ENCODE measurements at places on chromosomes 1 and 21.

GRCh38 chr1:55288245-55288644 lies 73.1 kb upstream of the USP24 start:
- ATAC-seq: no peak

GRCh38 chr1:229101011-229101871 lies 169.7 kb upstream of the RAB4A start:
- ATAC-seq: no peak

GRCh38 chr1:174839211-174839610 lies 160.5 kb upstream of the CACYBP start:
- ATAC-seq: no peak

GRCh38 chr1:151175863-151176262 lies at the start of gene TMOD4:
TSS of gene TMOD4 (minus strand) at chr1:151175981. CDS start at chr1:151174875, 1,106 bp downstream.
- ATAC-seq: peak; percentile 63

DNA sequence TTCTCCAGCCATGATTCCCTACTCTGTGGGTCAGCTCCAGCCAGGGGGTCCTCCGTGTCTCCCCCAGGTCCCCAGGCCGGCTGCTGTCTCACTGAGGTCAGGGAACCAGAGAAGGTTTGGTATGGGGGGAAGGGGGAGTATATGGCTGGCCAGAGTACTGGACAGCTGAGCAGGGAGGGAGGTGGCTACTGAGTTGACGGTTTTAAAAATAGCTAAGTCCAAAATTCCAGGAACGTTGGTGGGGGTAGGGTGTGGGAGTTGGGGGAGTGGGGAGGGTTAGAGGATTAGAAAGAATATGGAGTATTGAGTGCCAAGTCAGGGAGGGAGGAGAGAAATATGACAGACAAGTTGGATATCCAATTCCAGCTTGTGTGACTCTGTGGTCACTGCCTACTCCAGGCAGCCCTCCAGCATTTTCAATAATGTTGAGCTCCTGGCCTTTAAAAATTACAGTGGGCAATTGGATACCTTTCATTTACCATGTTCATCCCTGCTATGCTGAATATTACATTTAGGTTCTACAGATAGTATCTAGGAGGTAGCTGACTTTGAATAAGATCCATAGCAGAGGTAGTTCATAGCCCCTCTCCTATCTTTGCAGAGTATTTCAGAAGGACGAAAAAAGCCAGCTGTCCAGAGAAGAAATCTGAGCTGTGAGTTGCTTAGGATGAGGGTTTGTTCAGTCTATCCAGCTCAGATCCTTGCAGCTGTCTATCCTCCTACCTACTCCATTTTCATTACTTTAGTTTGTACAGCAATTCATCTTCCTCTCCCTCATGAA lies at the start of gene HJV:
HJV (minus strand) TSS at position 114 of the 781 bp plus-strand sequence. CDS start 1,504 bp downstream, outside the sequence.
- ATAC-seq: peak; percentile 49

Measured in gastroesophageal sphincter (tissue), 4 donors.